ENCODE measurements at places on chromosomes 1 and 21.
A peak's percentile ranks its signal among the peaks of the same experiment; 100 is the strongest.

- no peak for DNase-seq
These were observed 4.0 kb downstream of the SERPINC1 start for GRCh38 chr1:173913111-173913510.

DNA sequence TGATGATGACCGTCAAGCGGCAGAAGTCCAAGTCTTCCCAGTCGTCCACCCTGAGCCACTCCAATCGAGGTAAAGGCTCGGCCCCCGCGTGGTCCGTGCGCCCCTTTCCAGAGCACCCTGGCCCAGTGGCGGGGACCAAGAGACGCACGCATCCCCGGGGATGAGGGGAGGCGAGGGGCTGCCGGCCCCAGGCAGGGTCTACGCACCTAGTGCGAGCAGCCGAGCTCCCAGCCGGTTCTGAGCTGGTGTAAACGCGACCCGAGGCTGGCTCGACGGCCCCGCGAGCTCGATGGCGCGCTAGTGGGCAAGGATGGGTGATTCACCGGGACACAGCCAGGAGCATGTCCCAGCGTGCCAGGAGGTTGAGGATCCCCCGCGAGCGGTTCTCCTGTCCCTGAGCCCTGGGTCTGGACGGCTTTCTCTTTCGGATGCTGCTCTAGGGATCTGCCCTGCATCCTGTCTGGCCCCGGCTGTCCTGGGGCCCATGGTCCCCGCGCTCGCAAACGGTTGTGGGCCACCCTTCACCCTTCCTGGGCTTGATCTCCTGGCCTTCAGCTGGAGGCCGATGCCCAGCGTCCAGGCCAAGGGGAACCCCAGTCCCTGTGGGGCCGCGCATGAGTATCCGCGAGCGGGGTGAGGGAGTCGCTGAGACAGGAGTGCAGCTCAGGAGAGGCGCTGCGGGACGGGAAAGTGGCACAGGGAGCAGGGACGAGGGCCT lies 689 bp downstream of the PKP1 start:
- no peak for DNase-seq

DNA sequence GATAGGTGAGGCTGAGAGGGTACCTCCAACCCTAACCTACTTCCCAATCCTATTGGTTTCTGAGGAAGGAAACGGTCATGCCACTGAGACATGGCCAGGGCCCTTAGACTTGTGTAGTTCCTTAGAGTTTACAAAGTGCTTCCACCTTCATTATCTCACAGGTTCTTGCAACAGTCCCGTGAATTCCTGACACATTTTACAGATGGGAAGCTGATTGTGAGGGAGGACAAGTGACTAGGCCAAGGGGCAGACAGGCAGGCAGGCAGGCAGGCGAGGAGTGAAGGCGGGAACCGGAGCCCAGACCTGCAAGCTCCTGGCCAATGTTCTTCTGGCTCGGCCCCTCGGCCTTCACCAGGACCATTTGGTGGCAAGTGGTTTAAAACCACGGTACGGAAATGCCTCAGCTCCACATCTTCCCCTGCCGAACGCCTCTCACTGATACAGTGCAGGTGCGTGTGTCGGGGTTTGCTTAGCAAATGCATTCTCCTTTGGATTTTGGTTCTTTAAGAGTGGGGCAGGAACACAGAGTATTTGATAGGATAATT lies 45.1 kb downstream of the ZBTB18 start:
- no peak for DNase-seq

- DNase-seq: no peak
These were observed 9.9 kb downstream of the SYNJ1 start for GRCh38 chr21:32717851-32718316.

- DNase-seq: no peak
These were observed 71.3 kb downstream of the LUZP1 start for GRCh38 chr1:23097316-23097715.

DNA sequence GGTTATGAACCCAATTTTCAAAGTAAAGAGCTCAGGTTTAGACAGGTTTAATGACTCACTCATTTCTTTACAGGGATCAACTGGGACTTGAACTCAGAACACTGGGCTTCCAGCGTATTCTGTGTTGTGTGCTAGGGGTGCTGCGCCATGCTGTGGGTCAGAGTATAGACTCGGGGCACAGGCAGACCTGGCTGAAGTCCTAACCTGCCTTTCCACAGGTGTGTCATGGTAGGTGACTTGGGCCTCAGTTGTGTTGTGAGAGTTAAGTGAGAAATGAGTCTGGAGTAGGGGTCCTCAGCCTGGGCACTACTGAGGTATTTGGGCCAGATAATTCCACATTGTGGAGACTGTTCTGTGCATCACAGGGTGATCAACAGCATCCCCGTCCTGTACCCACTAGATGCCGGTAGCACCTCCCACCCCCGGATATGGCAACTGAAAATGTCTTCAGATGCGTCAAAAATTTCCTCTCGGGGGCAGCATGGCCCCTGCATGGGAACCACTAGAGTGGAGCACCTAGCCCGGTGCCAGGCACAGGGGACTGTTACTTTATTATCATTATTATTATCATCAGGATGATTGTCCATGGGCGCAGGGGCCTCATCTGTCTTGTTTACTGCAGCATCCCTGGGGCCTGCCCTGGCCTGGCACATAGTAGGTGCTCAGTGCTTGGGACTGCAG lies 575.5 kb downstream of the PTPRU start:
- no peak for DNase-seq

DNA sequence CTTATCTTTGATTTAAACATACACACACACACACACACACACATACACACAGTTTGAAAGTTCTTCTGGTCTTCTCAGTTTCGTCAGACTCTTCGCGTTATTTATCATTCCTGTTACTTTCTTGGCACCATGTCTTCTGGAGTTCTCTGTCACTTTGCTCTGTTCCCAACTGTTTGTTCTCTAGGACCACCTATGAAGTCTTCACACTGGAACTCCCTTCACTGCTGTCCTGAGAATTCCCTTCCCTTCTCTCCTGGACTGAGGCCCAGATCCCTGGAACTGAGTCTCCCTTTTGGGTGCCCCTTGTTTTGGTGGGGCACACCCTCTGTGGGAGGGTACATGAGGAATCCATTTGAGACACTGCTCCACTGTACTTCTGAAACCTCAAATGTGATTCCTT lies 30.5 kb downstream of the ALG14 start:
- no peak for DNase-seq

DNA sequence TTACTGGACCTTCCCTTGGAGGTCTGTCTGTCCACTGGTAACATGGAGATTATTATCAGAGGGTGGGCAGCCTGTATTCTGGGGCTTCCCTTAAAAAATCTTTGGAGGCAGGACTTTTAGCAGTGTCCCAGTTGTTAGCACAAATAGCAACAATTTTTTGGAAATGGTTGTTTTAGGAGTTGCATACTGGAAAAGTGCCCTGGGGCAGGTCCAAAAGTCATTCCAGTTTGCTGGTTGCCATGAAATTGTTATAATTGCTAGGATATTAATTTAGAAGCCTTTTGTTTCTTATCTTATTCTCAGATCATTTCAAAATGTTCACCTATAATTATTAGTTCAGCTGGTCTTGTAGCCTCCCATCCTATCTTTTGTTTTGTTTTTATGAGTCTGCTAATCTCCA lies 71.0 kb downstream of the PTGS2 start:
- no peak for DNase-seq

- no peak for DNase-seq
These were observed 233.6 kb downstream of the RPS6KC1 start for GRCh38 chr1:213284626-213285025.

DNA sequence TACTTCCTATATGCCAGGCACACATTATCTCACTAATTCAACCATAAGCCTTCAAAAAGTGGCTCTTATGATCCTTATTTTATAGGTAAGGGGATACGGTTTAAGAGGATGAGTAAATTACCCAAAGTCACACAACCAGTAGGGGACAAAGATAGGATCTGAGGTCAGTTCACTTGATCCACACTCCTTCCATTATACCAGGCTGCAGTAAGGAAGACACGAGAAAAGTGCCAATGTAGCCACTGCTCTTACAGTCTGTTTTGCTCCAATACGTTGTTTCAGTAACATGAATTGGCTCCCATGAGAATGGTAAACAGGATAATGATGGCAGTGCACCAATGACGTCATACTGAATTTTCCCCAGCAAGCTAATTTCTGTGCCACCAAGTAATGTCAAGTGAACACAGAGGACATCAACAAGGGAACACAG lies 15.4 kb upstream of the GUCA2A start:
- DNase-seq: no peak

- no peak for DNase-seq
These were observed at the start of gene ETV3L for GRCh38 chr1:157099633-157100009. Gene ETV3L (minus strand): TSS chr1:157099808. CDS start chr1:157099523, 285 bp downstream.

DNA sequence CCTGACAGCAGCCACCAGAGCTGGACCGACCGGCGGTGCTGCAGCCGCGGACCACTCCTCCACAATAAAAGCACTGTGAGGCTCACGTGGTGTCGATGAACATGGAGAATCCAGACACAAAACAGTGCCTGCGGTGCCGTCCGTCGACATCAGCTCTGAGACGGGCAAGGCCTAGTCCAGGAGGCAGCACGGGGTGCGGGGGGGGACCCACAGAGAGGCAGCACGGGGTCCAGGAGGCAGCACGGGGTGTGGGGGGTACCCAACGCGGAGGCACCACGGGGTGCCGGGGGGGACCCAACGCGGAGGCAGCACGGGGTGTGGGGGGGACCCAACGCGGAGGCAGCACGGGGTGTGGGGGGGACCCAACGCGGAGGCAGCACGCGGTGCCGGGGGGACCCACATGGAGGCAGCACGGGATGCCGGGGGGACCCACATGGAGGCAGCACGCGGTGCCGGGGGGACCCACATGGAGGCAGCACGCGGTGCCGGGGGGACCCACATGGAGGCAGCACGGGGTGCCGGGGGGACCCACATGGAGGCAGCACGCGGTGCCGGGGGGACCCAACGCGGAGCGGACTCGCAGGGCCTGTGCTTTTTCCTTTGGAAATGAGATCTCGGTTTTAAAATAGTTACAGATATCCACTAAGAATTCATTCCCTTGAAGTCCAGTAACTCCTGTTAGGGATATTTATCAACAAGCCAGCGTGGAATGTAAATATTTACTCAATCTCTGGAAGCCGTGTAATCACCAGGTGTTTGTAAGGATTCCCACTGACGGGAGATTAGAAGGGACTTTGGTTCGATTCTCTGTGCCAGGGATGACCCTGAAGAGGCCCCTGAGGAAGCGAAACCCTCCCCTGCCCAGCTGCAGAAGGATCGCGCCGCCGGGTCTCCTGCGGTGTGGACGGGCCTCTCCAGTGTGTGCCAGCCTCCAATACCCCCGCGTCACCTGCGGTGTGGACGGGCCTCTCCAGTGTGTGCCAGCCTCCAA lies 52.1 kb downstream of the COL6A1 start:
- peak; percentile 76 for DNase-seq

DNA sequence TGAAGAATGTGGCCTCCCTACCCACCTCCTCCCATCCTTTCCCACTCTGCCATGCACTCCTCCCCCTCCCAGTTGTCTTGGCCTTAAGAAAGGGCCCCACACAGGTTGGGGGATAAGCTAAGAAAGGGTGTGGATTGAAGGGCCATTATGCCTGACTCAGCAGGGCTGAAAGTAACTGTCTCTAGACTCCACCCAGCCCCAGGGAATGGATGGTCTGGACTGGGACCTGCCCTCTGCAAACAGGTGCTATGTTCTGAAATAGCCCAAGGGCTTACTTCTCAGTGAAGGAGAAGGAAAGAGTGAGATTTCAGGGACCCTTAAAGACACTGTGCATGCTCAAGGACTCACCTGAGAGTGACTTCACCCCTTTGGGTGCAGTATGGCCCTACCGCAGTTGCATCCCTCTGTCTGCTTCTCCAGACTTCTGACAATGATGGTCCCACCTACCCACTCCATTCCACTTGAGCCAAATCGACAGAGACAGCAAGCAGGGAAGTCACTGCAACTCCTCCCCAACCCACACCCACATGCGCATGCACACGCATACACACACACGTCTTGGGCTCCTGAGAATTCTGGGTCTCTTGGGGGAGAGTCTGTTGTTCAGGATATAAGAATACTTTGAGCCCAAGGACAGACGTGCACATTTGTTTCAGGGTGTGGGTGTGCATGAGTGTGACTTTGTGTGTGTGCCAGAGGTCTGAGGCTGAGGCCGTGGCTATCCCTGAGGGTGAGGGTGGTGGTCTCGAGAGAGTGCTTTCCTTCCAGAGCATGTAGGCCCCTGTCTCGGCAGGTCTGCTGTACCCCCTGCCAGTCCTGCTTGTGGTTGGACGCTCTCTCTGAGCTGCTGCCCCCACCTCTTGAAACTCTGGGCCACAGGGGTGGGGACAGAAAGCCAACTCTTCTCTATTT lies 231.9 kb downstream of the PTPRU start:
- no peak for DNase-seq

DNA sequence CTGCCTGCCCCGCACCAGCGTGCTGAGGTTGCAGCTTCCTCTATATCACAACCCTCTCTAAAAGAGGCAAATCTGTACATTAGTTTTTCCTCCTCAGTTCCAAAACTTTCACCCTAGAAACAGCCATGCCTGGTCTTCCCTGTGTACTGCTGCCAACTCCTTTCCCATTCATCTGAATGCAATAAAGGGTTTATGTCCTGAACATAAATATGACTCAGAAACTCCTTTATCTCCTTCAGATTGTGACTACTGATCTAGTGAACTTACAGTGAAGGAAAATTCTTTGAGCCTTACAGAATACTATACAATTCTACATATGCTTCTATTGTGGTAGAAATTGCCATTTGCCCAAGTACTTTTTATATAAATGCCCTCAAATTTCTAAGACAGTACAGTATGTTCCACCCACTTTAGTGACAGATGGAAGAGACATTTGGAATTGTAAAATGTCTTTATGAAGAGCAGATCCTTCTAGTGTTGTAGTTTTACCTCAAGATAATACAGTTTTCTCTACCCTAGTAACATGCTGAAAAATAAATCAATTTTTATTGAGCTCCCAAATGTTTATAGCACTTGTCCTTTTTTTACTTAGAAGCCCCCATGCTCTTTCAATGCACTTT lies 345.1 kb upstream of the SNX7 start:
- DNase-seq: peak; percentile 36

GRCh38 chr1:113557187-113557586 lies 166.9 kb downstream of the MAGI3 start:
- DNase-seq: no peak

DNA sequence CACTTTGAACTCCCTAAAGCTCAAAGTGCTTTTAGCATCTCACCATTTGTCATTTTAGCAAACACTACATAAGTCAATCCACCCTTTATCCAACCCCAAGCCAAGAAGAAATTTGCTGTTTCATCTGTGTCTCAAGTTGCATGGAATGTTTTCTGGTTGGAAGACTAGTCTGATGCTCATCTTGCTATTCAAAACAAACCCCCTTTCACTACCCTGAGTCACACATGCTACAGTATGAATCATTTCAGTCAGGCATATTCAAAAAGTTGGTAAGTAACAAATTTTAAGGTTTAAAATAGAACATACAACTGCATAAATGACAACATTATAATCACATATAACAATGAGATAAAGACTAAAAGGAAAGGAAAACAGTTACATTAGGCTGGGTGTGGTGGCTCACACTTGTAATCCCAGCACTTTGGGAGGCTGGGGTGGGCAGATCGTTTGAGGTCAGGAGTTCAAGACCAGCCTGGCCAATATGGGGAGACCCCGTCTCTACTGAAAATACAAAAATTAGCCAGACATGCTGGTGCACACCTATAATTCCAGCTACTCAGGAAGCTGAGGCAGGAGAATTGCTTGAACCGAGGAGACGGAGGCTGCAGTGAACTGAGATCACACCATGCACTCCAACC lies 38.7 kb downstream of the DSTYK start:
- no peak for DNase-seq

- DNase-seq: no peak
These were observed 99.0 kb downstream of the KCNK2 start for GRCh38 chr1:215181518-215181917.

- no peak for DNase-seq
These were observed 173.3 kb downstream of the FASLG start for GRCh38 chr1:172832006-172832725.

GRCh38 chr1:236754525-236755210 lies 40.4 kb upstream of the MTR start:
- DNase-seq: no peak
